ENCODE measurements at places on chromosomes 4 and X.

GRCh38 chrX:141982296-141982695, 78.6 kb downstream of the MAGEC1 start:
- DNase-seq: no peak

DNA sequence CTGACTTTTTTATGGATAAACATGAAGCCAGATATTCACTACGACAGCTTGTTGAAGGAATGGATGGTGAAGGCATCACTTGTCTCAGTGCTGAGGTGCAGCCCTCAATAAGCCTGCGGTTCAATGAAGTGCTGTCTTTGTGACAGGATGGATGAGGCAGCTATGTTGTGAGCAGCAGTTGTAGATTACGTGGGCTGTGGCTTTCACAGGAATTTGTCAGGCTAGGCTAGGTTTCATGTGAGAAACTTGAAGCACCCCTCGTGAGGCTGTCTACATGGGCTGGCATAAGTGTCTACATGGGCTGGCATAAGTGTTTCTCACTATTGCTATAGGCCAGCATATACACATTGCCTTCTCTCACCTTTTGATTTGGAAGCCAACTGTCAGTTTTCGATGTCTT, 1050.0 kb downstream of the ADGRL3 start:
- DNase-seq: no peak

- no peak for DNase-seq
These were observed 64.5 kb downstream of the CPE start for GRCh38 chr4:165443276-165443675.

DNA sequence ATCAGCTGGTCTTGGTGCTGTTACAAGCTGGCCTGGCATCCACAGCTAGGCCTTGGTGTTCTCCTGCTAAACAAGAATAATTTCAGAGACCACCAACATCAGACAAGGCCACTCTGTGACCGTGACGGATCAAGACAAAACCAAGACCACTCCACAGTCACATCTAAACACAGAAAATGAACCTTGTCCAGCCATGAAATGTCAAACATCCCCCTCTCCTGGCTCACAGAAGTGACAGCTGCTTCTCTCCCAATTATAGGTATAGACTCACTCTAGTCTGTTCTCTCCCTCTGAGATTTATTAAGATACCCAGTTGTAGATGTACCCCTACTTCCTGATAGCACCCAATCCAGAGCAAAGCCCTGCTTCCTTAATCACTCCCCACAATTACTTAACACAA, 40.4 kb downstream of the EFHC2 start:
- no peak for DNase-seq

GRCh38 chr4:184459413-184459812, 14.9 kb downstream of the IRF2 start:
- DNase-seq: no peak

DNA sequence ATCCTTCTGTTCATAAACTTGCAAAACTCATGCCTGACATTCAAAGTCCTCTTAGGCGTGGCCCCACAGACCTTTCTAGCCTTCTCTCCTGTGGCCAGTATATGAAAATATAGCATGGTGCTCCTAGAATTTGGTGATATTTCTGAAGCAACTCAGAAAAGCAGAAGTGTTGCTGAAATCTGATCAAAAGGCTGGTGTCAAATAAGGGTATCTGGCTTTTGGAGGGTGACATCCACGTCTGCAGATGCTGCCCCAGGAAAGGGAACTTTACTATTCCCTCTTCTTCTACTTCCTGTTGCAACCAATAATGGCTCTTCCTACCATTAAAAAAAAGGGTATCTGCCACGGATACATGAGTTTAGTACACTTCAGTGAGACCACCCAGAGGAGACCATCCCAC, 83.9 kb upstream of the RPS6KA3 start:
- no peak for DNase-seq

DNA sequence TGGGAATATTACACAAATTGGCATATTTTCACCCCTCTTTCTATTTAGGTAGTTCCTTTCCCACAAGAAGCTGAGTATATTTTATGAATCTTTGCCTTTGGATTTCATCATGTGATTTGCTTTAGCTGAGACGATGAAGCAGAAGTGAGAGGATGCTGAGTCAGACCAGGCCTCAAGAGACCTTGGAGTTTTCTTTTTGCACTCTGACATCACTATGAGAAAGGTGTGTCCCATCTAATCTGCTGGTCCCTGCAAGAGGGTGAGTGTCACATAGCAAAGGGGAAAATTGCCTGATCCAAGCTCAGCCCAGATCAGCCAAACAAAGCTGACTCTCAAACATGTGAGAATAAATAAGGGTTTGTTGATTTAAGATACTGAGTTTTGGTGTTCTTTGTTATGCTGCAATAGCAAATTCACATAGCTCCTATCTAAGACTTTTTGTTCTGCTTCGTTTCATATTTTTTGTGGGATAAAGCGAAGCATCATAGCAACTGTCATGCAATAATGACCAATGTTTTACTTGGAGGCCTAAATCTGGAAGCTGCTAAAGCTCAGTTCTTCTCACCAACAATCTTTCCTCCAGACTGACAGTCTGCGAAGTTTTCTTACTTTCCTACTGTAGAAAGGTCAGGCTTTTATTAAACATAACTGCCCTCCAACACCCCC, 176.9 kb downstream of the PDHA2 start:
- no peak for DNase-seq

DNA sequence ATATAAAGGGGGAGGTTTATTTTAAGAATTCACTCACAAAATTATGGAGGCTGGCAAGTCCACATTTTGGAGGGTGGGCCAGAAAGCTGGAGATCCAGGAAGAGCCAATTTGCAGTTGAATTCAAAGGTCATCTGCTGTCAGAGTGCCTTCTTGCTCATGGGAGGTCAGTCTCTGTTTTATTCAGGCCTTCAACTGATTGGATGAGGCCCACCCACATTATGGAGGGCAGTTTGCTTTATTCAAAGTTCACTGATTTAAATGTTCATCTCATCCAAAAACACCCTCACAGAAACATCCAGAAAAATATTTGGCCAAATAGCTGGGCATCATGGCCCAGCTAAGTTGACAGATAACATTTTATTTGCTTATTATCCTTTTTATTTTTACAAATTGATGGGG, 59.5 kb downstream of the SEPSECS start:
- no peak for DNase-seq

GRCh38 chr4:102449751-102450352, 51.3 kb upstream of the NFKB1 start:
- no peak for DNase-seq

DNA sequence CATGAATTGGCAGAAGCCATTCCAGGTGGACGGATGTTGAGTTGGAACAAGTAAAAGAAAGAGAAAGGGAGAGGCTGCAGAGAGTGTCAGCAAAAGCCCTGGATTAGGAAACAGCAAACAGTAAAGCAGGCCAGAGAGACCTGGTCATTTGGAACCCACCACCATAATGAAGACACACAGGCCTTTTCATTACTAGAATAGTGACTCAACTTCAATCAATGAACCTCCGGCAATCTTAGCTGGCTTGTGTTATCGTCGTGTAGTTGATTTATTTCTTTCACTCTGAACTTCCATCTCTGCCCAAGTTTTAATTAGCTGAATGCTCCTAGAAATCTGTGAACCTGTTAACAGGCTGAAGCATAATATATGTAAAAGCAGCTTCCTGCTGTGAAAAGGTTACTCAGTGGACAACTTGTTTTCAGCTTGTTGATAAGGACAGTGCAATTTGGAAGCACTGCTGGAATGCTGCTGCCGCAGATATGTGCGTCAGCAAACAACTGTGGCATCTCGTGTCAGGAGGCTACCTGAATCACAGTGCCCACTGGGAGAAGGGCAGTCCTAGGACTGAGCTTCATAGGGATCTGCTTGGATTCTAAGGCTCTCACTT, 68.8 kb downstream of the SPANXN4 start:
- no peak for DNase-seq

DNA sequence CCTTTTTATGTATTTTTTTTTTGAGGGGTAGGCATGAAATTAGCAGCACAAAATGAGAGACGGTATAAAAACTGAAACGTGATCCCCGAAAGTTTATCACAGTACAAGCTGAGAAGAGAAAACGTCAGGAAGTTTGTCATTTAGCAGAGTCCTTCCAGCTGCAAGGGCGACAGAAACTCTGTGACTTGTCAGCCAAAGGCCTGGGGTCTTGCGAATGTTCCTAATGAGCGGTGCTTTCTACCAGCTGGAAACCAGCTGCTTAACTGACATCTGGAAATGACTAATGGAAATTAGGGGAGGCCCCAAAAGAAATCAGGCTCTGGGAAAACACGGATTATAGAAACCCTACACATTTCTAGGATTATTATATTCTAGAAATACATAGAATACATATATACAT, 66.5 kb downstream of the CHRNA9 start:
- no peak for DNase-seq

DNA sequence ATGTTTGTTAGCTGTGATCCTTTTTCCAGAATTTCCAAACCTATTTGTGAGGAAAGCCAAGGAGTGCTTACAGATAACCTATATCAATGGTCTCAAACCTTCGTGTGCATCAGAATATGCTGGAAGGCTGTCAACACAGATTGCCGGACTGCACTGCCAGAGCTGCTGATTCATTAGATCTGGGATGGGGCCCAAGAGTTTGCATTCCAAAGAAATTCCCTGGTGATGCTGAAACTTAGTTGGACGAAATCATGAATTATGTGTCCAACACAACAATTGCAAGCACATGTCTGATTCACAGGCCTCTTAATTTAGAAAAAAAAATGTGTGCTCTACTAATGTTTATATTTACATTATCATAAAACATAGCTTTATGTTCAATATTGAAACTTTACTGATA, 544.0 kb upstream of the AMOT start:
- no peak for DNase-seq

GRCh38 chr4:184815046-184815877, 10.5 kb downstream of the ACSL1 start:
- DNase-seq: no peak

DNA sequence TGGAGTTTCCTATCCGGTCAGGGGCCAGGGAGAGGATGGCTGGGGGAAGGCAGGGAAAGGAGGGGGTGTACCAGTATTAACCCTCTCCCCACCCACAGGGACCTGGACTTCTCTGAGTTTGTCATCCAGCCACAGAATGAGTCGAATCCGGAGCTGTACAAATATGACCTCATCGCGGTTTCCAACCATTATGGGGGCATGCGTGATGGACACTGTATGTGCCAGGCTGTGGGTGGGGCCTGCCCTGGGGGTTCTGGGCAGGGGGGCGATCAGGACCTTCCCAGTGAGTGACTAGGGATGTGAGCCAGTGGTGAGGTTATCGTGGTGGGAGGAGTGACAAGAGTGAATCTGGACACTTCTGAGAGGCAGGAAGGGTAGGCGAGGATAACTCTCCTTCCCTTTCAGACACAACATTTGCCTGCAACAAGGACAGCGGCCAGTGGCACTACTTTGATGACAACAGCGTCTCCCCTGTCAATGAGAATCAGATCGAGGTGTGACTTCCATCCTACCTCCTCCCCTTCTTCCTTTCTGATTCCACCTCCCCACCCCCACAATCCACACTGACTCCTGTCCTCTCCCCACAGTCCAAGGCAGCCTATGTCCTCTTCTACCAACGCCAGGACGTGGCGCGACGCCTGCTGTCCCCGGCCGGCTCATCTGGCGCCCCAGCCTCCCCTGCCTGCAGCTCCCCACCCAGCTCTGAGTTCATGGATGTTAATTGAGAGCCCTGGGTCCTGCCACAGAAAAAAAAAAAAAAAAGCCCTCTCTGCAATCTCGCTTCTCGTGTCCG, 14.6 kb downstream of the USP11 start:
- no peak for DNase-seq

DNA sequence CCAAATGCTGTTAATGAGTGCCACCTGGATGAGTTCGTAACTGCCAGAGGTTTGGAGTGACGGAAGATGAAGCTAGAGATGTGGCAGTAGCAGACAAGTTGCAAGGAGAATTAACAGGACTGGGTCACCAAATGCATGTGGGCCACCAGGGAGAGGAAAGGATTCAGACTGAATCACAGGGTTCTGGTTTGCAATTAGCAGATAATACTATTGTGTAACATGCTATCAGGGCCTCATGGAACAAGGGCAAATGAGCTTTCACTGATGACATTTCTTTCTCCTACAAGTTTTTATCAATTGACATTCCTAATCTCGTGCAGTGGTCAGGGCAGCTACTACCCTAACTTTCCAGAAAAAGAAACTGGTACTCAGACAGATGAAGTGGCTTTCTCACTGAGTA, 21.4 kb downstream of the GAB3 start:
- no peak for DNase-seq

- DNase-seq: no peak
These were observed 2138.8 kb downstream of the PCDH7 start for GRCh38 chr4:32858971-32859370.

GRCh38 chr4:55251342-55251741, 94.7 kb upstream of the SRD5A3 start:
- DNase-seq: no peak

DNA sequence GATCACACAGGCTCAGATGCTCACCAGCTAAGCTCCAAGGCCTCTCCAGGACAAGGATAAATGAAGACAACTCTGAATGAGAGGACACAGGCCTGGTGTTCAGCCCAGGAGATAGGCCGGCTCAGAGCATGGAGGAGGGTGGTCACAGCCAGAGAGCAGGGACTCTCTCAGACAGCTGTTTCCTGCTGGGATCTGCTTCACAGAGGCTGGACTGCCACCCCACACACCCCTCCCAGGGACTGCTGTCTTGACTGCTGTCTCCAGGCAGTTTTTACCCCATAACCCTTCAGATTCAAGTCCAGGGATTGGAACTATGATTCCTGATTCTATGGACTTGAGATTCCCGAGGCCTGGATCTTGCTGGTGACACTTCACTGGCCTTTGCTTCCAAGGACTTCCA, 89.0 kb downstream of the SMIM20 start:
- no peak for DNase-seq

DNA sequence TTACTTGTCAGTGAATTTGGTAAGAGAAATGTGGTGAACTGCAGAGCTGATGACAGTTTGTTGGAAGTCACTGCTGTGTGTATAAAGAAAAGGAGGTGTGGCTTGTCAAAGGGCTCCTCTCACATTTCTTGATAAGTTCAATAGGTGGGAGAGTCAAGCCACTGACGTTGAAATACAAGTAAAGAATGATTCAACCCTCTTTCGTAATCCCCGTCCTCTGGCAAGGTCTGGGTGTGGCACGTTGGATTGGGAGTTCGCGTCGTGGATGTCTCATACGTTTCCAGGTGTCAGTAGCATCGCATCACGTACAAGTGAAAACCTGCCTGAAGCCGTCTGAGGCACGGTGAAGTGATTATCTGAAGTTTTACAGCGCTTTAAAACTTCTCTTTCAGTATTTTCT, 76.4 kb downstream of the EGF start:
- no peak for DNase-seq

GRCh38 chrX:74613370-74614092, 893 bp downstream of the RLIM start:
- DNase-seq: no peak

DNA sequence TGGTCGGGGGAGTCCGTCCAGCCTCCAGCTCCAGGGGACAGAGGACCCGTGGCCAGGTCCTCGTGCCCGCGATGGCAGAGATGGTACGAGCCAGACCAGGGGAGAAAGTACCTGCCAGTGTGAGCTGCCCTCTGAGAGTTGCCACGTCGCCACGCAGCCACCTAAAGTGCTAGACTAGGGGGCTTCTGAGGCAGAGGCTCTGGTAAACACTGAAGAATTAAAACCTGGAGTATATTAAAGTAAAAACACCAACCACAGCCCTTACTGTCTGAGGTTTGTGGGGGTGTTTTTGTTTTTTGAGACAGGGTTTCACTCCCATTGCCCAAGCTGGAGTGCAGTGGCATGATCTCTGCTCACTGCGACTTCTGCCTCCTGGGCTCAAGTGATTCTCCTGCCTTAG, 60.1 kb upstream of the SORCS2 start:
- no peak for DNase-seq

GRCh38 chrX:137031517-137032340, 2.1 kb downstream of the GPR101 start:
- no peak for DNase-seq

GRCh38 chr4:147286846-147287587, 193.9 kb upstream of the EDNRA start:
- no peak for DNase-seq
